Stimulated activated CD4-positive, alpha-beta T cell treated with anti-CD3 and anti-CD28 coated beads, Interleukin-4, amount 100 ng/mL, for 4 hours (primary cell): ENCODE measurements at places on chromosomes 5 and 9.

- DNase-seq: no peak
Observed at GRCh38 chr5:13994621-13995253, 50.2 kb upstream of the DNAH5 start.

DNA sequence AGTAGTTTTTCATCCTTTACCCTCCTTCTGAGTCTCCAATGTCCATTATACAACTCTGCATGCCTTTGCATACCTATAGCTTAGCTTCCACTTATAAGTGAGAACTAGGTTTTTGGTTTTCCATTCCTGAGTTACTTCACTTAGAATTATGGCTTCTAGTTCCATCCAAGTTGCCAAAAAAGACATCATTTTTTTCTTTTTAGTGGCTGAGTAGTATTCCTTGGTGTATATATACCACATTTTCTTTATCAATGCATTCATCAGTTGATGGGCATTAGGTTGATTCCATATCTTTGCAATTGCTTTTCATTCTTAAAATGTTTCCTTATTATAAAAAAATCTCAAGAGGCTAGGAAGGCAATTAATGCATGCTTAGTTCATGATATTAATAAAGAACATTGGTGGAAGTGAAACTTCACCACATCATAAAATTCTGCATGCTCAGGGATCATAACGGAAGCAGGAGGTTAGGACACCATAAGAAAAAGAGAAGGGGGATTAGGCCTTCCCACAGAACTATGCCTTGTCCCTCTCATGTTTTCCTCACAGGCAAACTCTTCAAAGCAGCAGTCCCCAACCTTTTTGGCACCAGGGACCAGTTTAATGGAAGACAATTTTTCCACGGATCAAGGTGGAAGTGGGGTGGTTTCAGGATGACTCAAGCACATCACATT, 105.2 kb downstream of the FRMD3 start:
- no peak for DNase-seq

DNA sequence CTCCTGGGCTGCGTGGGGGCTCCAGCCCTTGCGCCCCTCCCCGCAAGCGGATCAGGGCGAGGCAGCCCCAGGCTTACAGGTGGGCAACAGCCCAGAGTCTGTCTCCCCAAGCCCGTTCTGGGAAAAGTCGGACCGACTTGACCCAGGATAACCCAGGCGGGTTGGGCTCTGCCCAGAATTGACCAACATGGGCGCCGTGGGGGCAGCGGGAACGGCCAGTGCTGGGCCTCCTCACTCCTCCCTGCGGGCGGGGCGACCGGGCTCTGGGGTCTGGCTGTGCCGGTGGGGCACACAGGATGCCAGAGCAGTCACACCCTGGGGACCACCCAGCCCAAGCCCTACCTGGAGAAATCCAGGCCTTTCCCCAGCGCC, 15.3 kb upstream of the SYNPO start:
- no peak for DNase-seq

GRCh38 chr9:81387360-81388106, 301.8 kb downstream of the TLE1 start:
- DNase-seq: no peak

- no peak for DNase-seq
Observed at GRCh38 chr9:93465855-93466254, 12.5 kb upstream of the FAM120AOS start.

DNA sequence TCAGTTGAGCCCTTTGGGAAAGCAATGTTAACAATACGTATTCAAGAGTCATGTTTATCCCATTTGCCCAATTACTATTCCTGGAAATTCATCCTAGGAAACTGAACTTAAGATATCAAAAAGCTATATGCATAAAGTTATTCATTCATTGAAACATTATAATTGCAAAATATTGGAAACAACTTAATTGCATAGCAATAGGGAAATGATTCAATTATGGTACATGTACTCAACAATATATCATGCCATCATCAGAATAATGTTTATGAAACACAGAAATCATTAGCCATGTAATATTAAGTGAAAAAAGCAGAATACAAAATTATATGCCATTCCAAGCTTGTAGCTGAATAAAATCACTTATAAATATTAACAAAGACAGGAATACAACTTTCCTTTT, 35.3 kb downstream of the ABCA1 start:
- no peak for DNase-seq

- no peak for DNase-seq
Observed at GRCh38 chr9:11722957-11723356, 970.2 kb upstream of the TYRP1 start.

GRCh38 chr5:132774896-132775295, 2.1 kb downstream of the SEPTIN8 start:
- DNase-seq: no peak

DNA sequence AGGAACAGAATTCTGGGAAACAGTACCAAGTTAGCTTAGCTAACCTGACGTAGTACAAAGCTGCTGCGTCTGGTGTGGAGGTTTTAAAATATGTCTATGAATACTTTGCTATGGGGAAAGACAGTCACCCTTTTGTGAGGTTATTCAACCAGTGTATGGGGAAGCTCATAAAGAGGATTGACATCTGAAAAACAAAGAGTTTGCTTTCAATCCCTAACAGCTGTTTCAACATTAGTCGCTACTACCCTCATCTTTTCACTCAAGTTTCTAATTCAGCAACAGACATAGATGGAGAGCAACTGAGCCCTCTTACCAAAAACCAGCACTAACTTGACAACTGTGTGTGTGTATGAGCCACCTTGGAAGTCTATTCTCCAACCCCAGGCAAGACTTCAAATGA, 7.8 kb upstream of the MSANTD3 start:
- DNase-seq: no peak

GRCh38 chr9:68821911-68822310, 116.9 kb downstream of the PIP5K1B start:
- no peak for DNase-seq

DNA sequence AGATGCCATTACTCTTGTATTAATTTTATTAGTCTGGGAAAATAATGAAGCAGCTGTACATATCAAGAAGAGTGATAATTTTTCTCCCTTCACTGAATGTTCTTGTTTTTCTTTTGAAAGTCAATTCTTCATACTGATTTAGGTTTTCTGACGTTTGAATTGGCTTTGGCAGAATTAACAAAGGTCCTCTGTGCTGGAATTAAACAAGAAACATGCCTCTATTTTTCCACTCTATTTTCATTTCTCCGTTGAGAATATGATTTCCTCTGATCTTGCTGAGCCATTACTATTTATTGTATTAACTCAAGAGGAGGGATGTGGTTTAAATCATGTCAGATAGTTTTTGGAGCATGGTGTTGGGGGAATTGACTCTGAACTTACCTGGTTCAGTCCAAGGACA, 42.3 kb downstream of the ANKDD1B start:
- DNase-seq: no peak

- DNase-seq: no peak
Observed at GRCh38 chr5:55101556-55102276, 730 bp upstream of the GZMA start.

- no peak for DNase-seq
Observed at GRCh38 chr5:22835686-22836085, 17.5 kb downstream of the CDH12 start.
